ENCODE measurements at places on chromosomes 4 and X.

GRCh38 chr4:144213371-144213770 lies 72.9 kb upstream of the GYPA start:
- DNase-seq, result no peak

GRCh38 chr4:99321241-99322191 lies at the start of gene ADH1B:
ADH1B (minus strand) TSS chr4:99321401; CDS start chr4:99321331, 70 bp downstream.
- no peak for DNase-seq

- DNase-seq, result no peak
Observed at GRCh38 chrX:7132335-7133049, 15.0 kb upstream of the STS start.

- no peak for DNase-seq
Observed at GRCh38 chr4:77669946-77670590, 64.4 kb downstream of the CXCL13 start.

- DNase-seq, result no peak
Observed at GRCh38 chr4:136526517-136526916, 1005.8 kb downstream of the PCDH18 start.

GRCh38 chr4:36189511-36190226 lies 54.6 kb downstream of the ARAP2 start:
- DNase-seq, result no peak

DNA sequence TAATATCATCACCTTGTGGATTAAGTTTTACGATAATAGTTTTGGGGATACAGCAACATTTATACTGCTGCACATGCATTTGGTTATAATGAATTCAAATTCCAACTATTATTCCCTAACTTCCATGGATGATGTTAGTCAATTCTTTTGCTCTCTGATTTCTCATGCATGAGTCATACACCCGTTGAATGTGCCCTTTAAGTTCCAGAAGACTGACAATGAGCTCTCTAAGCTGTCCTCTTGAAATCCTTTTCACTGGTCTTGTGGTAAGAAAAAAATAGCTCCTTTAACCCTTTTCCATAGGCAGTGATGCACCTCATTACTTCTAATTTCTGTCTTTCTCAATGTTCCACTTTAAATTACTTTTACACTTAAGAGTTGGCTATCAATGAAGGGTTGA lies 1095.2 kb upstream of the POU3F4 start:
- DNase-seq, result no peak

DNA sequence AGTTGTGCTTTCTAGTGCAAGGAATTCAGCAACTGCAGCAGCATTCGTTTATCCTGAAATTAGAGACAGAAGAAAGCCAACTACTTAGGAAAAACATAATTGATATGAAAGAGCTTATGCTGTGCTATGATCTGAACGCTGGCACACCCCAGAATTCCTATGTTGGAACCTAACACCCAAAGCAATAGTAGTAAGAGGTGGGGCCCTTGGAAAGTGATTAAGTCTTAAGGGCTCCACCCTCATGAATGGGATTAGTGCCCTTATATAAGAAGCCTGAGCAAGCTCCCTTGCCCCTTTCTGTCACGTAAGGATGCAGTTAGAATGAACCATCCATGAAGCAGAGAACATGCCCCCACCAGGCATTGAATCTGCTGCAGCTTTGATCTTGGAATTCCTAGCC lies 5.4 kb upstream of the LSM6 start:
- no peak for DNase-seq

DNA sequence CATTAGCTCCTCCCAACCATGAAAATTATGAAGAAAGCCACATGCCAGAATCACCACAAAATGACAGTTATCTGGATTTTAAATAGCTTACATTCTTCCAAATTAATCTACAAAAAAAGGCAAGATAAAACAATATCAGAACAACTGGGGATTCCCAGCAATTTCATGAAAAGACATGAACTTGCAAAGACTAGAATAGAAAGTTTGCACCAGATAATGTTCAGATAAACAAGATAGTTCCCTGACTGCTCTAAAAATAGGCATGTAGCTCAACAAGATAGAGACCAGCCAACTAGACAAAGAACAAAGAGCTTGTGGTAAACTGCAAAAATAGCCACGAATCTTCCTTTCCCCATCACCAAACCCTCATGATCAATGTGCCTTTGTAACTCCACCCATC lies 30.3 kb upstream of the DDX53 start:
- DNase-seq, result no peak

- DNase-seq, result no peak
Observed at GRCh38 chrX:37888010-37888409, 40.6 kb upstream of the DYNLT3 start.

DNA sequence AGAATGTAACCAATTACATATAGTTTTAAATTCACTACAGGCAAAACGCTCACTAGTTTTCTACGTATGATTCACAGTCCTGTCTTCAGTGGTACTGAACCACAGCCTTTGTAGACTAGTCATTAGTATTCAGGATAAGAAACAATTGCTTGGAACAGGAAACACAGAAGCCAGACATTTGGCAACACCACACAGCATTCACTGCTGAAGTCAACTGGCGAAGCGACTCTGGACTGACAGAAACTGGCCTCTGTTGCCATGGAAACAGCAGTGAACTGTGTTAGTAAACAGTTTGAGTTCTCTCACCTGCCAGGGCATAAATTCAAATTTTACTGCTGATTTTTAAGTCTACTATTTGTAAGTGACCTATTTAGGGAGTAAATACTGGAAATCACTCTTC lies 57.6 kb downstream of the MAPK10 start:
- no peak for DNase-seq

DNA sequence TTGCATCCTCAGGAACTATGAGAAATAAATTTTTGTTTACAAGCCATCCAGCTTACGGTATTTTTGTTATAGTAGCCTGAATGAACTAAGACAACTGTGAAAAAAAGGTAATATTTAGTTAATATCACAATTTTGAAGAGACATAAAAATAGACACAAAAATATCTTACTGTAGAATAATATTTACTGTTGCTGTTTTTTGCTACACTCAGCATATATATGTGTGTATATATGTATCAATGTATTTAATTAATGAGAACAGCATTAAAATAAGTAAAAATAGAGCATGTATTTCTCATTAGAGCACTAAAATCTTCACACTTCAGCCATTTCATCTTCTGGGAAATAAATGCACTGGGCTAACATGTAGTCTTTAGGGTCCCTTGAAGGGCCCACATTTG lies 24.6 kb downstream of the PPP3CA start:
- no peak for DNase-seq

GRCh38 chrX:12225107-12225506 lies 86.8 kb downstream of the FRMPD4 start:
- no peak for DNase-seq

- DNase-seq, result peak; percentile 35
Observed at GRCh38 chr4:38664706-38665401, 855 bp downstream of the KLF3 start.

DNA sequence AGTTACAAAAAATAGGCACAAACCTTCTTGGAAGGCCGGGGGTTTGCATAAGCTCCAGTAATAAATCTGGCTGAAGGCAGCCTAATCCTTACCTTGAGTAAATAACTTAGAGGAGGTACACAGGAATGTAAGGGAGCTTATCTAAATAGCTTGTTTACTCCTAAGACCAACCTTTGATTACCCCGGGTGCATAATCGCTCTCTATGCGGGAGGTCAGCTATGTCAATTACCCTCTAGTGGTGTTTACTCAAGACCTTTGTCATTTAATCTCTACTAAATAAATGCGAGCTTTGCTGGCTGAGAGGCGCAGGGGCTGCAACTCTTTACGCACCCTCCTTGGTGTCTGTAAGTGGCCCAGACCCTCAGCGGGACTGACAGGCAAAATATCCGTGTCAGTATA lies 50.2 kb upstream of the MAP9 start:
- no peak for DNase-seq

DNA sequence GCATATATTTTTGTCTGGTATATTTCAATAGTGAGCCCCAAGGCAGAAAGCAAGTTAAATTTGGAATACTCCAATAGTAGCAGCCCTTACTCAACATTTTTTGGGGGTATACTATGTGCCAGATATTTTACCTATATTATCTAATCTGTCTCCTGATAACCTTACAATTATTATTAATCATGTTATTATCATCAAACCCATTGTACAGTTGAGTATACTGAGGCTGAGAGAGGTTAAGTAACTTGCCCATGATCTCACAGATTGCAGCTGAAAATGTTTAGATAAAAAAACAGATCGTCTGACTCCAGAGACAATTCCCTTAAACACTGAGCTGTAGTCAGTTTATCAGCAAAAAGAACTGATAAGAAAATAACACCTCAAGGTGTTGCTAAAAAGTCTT lies 6.5 kb upstream of the RBBP7 start:
- DNase-seq, result no peak

DNA sequence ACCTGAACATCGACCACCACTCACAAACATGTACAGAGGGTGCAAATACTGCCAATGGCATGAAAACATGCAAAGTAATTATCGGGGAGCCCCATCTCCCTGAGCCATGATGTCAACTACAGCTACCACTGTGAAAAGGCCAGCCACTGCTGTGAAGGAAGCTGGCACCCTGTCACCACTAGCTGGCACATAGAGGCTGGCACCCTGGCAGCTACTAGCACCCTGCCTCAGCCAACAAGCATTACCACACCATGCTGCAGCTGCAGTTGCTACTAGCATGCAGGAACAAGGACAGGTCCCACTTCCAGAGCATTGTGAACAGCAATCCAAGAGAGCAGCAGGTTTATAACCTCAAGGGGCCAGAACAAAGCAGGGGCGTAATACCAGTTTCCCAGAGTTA lies 81.4 kb downstream of the PRR32 start:
- no peak for DNase-seq

DNA sequence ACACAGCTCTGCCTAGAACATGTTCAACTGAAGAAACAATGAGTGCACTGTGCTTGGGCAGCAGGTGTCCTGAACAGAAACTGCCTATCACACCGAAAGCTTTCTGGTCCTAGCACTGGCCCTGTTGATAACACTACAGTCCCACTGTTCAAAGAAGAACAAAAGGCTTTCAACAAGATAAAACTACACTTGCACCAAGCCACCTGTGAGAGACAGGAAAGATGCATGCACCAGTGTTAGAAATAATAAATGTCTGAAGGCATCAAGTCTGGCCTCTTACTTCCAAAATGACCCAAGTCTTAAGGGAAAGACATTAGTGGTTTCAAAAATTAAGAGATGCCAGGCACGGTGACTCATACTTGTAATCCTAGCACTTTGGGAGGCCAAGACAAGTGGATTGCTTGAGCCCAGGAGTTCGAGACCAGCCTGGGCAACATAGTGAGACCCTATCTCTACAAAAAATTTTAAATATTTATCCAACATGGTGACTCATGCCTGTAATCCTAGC lies 68.7 kb downstream of the APBB2 start:
- DNase-seq, result no peak

DNA sequence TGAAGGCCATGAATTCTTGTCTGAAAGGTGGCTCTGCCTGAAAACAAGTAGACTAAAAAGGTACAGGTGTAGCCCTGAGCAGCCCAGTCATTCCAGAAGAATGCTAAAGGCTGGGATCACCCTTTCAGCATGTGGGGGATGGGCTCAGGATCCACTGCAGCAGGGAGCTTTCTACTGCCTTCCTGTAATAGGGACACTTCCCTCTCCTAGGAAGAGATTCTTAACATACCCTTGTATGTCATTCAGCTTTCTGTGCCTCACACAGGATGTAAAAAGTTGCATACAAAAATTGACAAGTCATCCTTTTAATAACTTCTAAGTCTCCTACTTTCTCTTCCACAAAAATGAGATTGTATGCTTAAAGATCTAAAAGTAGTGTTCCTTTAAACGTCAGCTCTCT lies 123.3 kb downstream of the ZNF518B start:
- DNase-seq, result no peak

DNA sequence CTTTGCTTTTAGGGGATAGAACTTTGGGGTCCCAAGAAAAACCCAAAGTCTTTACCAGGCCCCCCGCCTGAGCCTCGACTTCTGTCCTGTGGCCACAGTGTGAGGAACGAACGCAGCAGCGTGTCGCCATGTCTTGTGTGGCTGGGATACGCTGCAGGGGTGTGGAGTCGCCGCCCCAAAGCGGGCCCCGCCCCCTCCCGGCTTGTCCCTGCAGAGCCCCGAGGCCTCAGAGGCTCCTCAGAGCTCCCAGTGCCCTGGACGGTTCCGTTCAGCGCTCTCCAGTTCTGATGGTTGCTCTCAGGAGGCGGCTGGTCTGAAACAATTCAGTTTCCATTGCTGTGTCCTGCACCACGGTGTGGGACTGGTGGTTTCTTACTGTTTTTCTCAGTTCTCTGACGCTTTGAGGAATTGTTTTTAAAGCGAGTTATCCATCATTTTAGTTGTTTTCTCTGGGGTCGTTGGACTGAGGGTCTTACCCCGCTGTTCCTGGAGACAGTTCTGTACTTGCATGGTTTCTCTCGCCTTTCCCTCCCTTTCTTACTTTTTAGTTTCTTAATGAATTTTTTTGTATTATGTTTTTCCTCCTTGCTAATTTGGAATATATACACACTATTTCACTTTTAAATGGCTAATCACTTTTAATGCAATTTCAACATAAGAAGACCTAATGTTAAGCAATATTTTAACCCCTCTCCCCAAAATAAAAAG lies 1.6 kb upstream of the IDUA start:
- DNase-seq, result peak; percentile 65

DNA sequence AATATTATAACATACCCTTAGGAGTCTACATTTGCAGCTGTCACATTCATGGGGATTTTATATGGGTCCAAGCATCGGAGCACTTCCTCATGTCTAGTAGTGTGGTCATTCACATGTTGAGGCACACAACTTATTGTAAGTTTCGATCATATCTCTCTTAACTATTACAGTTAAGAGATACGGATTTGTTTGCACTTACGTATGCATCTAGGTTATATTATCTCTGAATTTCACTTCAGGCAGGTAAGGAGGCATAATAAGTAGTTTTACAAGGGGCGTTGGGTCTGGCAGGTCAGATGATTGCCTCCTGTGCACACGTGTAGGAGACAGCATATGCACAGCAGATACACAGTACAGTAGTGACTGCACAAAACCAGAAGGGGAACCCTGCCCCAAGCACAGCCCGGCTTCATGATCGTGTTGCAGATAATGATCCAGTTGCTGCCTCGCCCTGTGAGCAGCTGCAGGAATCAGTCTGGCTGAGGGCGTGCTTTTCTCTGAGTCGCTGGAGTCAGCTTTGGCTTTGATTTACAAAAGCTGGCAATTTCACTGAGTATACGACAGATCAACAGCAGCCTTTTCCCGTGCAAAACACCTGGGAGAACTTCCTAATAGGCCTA lies 302.9 kb upstream of the GATB start:
- DNase-seq, result peak; percentile 7

GRCh38 chrX:70332600-70332999 lies 42.7 kb downstream of the KIF4A start:
- DNase-seq, result no peak

DNA sequence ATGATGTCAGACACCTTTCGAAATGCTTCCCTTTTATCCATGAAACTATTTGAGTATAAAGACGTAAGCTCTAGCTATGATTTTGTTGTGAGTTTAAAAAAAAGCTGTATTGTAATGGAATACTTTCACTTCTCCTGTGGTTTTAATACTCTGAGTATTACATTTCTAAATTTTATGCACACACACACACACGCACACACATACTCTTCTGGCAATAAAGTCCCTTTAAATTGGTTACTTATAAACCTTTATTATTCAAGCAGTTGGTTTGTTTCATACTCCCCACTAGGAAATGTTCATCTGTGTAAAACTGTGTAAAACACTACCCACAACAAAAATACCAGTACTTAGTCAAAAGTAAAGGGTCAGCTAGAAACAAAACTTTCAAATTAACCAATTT lies 18.2 kb downstream of the VAMP7 start:
- no peak for DNase-seq

All from activated T-helper 9 cell treated with anti-CD3 and anti-CD28 coated beads, Interleukin-2, amount 50 U/mL, for 16 hours (primary cell).